Aorta (tissue), 5 donors: ENCODE measurements at places on chromosomes 12 and 14.

DNA sequence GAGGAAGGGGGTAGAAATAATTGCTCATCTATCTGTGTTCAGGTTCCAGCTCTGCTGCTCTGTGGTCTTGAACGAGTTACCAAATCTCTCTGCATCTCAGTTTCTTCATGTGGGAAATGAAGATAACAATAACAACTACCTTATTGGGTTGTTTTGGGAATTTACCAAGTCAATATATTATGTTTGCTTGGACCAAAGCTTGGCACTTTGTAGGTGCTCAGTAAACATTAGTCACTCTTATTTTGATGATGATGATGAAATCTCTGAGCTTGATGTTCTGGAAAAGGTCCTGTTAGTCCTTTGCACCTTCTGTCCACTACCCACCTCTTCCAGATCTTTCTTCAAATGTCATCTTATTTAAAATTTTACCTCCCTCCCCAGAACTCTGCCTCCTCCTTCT is 15.9 kb downstream of the RPH3A start:
- DNase-seq, result no peak

- no peak for DNase-seq
Observed at GRCh38 chr12:49928471-49928870, 22.1 kb upstream of the AQP2 start.

GRCh38 chr12:101459642-101460346 is 15.3 kb upstream of the SPIC start:
- no peak for DNase-seq

DNA sequence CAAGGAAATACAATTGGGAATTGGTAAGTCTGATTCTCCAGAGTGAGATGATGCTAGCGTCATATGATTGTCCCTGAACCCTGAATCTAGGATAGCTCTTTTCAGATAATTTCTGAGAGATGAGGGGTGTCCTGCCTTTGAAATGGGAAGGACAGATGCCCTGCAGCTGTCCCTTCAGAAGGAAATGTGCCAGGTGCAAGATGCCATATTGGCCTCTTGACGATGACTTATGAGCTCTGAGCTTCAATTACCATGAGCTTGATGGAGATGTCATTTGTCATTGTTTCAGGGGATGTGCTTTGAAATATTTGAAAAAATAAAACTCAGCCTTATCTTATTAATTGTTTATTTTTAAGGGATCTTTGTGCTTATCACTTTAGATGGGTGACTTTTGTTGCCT is 185.1 kb downstream of the DACT1 start:
- DNase-seq, result no peak

DNA sequence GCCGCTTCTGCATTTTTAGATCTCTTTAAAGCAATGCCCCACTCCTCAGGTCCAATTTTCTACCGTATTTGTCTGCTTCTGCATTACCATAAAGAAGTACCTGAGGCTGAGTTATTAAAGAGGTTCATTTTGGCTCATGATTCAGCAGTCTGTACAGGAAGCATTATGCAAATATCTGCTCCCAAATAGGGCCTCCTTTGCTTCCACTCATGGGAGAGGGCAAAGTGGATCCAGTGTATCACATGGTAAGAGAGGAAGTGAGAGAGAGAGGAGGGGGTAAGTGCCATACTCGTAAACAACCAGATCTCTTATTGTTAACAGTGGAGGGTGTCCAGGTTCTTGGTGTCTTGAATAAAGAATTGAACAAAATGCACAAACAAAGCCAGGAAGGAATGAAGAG is 316.1 kb upstream of the SEL1L start:
- DNase-seq, result no peak

GRCh38 chr14:99212646-99213045 is 59.4 kb downstream of the BCL11B start:
- no peak for DNase-seq

GRCh38 chr14:96267336-96267735 is 11.3 kb downstream of the BDKRB1 start:
- DNase-seq, result no peak

DNA sequence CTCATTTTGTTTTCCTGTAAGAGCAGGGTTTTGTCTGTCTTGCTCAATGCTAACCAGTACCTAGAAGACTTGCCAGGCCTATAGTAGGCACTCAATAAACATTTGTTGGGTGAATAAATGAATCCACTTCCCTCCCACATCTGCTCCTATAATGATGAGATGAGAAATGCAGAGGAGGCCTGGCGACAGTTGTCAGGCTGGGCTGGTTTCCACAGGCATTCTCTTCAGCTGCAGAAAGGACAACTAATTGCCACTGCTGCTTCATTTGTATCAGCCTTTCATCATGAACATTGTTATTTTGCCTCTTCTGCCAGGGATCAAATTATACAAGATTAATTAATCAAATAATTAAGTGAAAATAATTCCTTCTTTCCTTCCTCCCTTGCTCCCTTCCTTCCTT is 82.0 kb upstream of the PTHLH start:
- no peak for DNase-seq

GRCh38 chr12:84375449-84376170 is 537.0 kb downstream of the SLC6A15 start:
- no peak for DNase-seq

DNA sequence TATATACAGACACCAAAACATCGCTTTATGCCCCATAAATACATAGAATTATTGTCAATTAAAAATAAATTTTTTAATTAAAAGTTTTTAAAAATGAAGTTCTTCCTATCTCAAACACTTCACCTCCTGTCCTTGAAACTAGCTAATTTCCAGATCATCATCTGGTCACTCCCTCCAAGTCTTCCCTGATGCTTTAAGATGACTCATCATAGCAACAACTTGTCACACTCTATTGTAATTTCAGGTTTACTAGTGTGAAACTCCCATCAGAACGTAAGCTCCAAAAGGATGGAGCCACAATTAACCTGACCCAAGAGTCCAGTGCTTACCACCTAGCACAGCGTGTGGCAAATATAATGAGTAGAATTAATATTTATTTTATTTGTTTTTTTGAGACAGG is 16.3 kb downstream of the GXYLT1 start:
- DNase-seq, result no peak
